ENCODE measurements at places on chromosomes 13 and 19. TPM values are rescaled to one million over a fixed set of nuclear protein-coding genes. Genes with fewer than 3 reads are reported as not detected.

- DNase-seq, result no peak
Observed at GRCh38 chr19:29546583-29547190, 20.9 kb downstream of the VSTM2B start.

MCOLN1 gene
- 11.2 TPM for total RNA-seq

GRCh38 chr13:51041126-51041525 is 69.9 kb downstream of the C13orf42 start:
- no peak for DNase-seq

PLPPR2 gene
- total RNA-seq, result 3.4 TPM

DNA sequence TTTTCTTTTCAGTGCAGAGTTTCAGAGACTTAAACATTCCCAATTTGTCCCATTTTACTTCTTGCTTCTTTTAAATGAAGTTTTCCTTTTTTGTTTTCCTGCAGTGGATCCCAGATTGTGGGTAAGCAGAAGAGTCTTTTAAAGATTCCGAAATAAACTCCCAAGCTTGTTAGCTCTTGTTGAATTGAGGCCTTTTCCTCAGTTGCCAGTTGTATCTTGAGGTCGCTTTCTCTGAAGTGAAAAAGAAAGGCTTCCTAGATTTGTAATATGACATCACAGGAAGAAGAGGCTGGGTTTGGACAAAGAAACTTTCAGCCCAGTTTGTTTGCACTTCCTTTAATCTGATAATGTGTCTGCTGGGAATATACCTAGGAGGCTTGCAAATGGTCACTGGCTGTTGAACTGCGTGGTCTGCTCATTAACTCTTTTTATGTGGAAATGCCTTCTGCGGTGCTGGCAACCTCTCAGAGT is at the start of gene LPAR6:
TSS of gene LPAR6 (minus strand) at position 233 of the 471 bp plus-strand sequence. CDS start 690 bp downstream, outside the sequence.
- no peak for DNase-seq

All from activated T-helper 2 cell treated with anti-CD3 and anti-CD28 coated beads, Interferon-gamma antibody, Interleukin-2, Interleukin-4, amounts not matched to agents 10 μg/mL and 5 μg/mL and 100 μg/mL, durations not matched to agents 14 hours and 24 hours and 36 hours (primary cell).